Glomerular endothelial cell (primary cell): ENCODE measurements at places on chromosomes 7 and 10. TPM values are rescaled to one million over a fixed set of nuclear protein-coding genes. Genes with fewer than 3 reads are reported as not detected.

DNA sequence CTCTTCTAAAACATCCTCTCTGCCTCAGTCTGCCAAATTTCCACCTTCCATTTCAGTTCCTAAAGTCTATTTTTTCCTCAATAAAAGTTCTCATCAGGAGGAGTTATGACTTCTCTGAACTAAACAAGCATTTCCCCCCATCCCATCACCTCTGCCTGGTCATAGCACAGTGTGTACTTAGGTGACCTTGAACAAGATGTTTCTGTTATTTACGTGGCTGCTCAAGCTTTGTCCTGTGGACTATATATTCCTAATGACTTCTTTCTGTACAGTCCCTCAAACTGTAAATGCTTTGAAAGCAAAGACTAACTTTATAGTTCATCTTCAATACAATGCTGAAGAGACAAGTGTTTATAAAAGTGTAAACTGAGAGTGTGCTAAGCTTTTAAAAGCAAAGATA, 166.9 kb downstream of the CPEB3 start:
- no peak for DNase-seq

DNA sequence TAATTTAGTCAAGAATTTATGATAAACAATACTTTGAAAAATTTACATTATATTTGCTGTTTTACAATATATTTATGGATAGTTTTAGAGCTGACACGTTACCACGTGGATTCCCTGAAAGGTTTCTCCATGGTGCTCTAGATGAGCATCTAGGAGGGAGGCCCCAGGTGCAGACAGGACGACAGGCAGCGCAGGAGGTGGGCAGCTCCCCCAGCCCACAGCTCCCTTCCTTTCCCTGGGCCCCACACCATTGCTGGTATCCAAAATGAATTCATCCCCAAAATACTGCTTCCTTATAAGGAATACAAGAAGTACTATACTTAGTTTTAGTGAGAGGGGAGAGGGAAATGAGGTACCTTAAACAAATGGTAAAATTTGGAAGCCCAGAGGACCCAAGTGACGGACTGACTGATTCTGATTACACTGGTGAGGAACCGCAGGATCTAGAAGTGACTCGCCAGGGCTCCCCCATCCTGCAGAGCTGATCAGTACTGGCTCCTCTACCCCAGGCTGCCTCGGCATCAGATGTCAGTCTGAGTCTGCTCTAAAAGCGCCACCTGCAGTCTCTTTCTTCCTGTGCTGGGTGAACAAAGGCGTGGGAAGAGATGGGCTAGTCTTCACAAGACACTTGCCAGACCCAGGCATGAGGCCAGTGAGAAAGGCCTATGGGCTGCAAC, 89.2 kb downstream of the DLG5 start:
- DNase-seq: no peak

- DNase-seq: no peak
Measured at GRCh38 chr7:46003896-46004875, 83.1 kb upstream of the IGFBP3 start.

- no peak for DNase-seq
Measured at GRCh38 chr7:20539201-20539600, 76.3 kb upstream of the ABCB5 start.

GRCh38 chr10:127149501-127150081, 46.8 kb downstream of the INSYN2A start:
- no peak for DNase-seq

DNA sequence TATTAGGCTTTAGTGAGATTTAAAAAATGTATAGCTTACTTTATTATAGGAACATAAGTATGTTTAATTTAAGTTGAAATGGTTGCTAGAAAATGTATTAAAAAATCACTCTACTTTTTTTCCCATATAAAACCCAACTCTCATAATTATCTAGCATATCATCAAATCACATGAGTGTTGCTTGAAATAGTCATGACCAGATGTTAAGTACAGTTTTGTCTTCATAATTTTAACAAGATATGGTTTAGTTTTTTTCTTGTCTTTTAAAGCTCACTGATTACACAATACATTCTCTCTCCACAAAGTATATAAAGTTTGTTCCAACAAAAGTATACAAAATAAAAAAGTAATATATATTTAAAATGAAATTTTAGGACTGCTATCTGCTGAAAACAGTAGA, 82.8 kb downstream of the HGF start:
- DNase-seq: no peak

DNA sequence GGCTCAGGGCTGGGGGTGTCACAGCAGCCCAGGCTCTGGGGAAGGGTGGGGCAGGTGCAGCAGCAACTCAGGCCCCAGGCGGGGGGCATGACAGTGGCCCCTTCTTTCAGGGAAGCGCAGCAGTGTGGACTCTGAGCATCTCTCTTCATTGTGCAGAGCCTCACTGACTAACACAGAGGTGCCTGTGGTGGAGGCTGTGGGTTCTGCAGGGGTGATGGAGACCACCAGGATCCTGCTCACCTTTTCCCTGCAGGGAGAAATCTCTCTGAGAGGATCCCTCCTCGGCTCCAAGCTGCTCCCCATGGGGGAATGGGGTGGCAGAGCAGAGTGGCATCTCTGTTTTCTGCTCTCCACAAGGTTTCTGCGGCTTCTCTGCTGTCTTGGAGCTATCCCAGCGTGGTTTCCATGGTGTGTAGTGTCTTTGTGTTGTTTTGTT, 37.8 kb upstream of the SHH start:
- DNase-seq: no peak

- peak; percentile 42 for DNase-seq
Measured at GRCh38 chr7:112069879-112070321, 136.3 kb downstream of the DOCK4 start.

MBL2 gene
- total RNA-seq: not detected in 2 replicates

HOXA6 gene
- total RNA-seq: 0.19 and 3.9 TPM in 2 replicates

TMEM236 gene
- total RNA-seq: 0.18 and 0.48 TPM in 2 replicates

NOM1 gene
- total RNA-seq: 19.1 and 43.8 TPM in 2 replicates

AKR1D1 gene
- not detected in 2 replicates for total RNA-seq

SGCE gene
- 87.5 and 93.9 TPM in 2 replicates for total RNA-seq
